Stimulated activated CD8-positive, alpha-beta memory T cell treated with anti-CD3 and anti-CD28 coated beads, Interleukin-2, amount 100 ng/mL, for 48 hours (primary cell): ENCODE measurements at places on chromosomes 11 and 22.
A peak's percentile ranks its signal among the peaks of the same experiment; 100 is the strongest.

- no peak for DNase-seq
These were observed 1.9 kb downstream of the PIWIL3 start for GRCh38 chr22:24772493-24773220.

GRCh38 chr22:19407649-19408606, 23.6 kb downstream of the HIRA start:
- no peak for DNase-seq

DNA sequence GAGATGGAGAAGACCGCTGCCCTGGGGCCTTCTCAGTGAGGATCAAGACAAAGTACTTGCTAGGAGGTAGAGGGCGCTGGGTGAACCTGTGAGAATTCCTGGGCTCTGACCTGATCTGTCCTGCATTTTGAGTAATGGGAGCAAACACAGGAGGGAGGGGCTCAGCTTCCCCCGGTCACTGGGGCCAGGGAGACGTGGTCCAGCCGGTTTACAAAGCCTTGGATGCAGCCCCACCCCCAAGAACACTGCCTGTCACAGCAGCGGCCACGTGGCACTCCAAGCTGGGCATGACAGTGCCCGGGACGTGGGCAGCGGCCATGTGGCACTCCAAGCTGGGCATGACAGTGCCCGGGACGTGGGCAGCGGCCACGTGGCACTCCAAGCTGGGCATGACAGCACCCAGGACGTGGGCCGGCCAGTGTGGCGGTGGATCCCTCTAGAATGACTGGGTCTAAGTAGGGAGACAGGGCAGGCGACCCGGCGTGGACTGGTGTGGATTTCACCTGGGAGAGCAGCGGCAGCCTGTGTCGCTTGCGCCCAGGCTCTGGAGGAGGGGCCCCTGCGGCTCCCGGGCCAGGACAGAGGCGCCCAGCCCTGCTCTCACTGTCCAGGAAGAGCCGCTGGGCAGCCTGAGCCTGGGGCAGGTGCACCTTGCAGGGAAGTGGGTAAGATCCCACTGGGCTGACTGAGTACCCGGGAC, 2.5 kb upstream of the TTLL8 start:
- DNase-seq = no peak

GRCh38 chr11:72002841-72003775, 4.4 kb downstream of the IL18BP start:
- DNase-seq = no peak

DNA sequence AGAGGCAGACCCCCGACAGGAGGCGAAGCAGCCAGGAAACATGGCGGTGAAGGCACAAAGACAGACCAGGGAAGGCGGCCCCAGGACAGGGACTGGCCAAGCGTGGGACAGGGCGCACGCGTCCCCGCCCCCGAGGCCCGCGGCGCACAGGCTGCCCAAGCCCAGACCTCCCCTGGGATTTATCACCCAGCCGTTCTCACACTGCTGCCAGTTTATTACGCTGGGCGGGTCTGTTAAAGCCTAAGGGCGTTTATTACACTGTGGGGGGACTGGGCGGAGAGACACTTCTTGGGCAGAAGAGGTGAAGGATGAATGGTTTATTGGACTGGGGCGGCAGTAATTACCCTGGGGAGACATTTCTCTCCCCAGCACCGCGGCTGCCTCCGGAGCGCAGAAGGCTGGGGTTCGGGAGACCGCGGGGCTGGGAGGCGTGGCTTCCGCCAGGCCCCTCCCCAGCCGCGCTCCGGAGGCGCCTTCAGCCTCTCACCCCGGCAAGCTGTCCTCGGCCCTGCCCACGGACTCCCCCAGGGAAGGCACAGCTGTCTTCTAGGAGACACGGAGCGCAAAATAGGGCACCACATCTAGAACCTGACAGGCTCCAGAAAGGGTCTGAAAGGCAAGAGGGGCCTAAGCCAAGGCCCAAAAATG, 47.1 kb downstream of the SLC22A12 start:
- DNase-seq = no peak

DNA sequence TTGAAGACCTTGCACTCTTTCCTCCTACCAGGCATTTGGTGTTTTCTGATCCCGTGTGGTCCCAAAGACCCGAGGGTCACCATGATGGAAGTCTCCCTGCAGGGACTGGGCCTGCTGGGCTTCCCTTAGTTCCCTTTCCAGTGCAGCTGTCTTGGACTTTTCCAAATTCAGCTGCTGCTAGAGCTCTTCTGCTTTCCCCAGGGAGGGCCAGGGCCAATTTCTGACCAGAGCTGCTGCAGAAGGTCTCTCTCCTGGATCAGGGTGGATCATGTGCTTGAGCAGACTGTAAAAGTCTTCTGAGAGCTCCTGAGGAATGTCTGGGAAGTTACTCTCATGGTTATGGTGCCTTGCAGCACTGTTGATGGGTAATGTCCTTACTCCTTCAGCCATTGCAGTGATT, 23.2 kb downstream of the LDLRAD3 start:
- no peak for DNase-seq

DNA sequence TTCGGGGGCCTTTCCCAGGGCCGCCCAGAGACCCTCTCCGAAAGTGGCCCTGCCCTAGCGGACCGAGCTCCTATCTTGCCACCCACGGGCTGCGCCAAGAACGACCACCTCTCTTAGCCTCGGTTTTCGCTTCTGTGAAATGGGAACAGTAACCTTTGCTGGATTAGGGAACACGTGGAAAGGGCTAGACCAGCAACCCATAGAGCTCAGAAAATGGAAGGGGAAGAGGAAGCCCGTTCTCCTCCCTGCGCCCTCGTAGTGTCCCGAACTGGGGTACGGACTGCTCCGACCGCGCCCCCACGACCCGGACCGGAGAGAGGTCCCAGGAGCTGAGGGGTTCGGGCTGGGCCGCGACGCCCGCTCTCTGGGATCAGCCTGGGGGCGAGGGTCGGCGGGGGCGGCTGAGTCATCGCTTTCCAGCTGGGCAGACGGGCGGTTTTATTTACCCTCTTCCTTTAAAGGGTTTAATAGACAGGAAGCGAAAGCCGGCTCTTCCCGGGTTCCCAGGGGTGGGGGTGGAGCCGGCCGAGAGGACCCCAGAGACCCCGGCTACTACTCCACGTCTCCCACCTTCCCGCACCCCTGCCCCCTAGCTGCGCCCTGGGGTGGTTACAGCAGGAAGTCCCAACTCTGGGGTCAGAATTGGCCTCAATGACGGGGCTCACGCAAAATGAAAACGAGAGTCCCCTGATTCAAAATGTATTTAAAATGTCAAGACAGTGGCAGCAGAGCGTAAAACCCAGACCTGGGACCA, 907 bp upstream of the PHLDA2 start:
- DNase-seq = peak; percentile 38

- peak; percentile 5 for DNase-seq
These were observed at the start of gene GUCD1 for GRCh38 chr22:24554313-24555164. TSS of gene GUCD1 (minus strand) at chr22:24555138. CDS start at chr22:24554991, 147 bp downstream.

GRCh38 chr11:93801366-93801765, 17.3 kb downstream of the MED17 start:
- DNase-seq = no peak

DNA sequence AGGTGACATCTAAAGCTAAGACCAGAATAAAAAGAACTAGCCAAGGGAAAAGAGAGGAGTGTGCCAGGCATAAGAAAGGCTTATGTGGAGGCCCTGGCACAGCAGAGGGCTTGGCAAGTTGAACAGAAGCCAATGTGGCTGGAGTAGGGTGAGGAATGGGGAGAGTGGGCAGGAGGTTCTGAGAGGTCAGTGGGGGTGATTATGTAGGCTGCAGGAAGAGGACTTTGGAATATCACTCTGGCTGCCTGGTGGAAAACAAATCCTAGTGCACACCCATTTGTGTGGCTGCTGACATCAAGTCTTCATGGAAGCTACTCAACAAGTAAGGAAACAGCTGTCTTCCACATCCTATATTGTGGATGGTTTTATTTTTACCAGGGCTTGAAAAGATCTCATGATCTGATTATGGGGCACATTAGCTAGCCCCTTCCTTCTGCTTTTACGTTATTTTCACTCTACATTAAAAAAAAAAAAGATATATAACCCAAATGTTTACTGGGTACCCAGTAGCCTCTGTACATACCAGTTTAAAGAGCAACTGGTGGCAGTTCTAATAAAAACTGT, 3.4 kb downstream of the MRPL16 start:
- no peak for DNase-seq

- no peak for DNase-seq
These were observed 1014.1 kb upstream of the RAG2 start for GRCh38 chr11:37612146-37612545.

DNA sequence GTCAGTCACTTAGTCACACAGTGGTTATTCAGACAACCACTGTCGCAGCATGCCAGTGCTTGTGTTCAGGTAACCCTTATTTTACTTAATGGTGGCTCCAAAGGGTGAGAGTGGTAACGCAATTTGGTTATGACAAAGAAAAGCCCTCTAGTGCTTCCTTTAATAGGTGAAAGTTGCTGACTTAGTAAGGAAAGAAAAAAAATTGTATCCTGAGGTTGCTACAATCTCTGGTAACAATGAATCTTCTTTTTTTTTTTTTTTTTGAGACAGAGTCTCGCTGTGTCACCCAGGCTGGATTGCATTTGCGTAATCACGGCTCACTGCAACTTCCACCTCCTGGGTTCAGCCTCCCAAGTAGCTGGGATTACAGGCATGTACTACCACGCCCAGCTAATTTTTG, 64.5 kb downstream of the C11orf91 start:
- DNase-seq = no peak

DNA sequence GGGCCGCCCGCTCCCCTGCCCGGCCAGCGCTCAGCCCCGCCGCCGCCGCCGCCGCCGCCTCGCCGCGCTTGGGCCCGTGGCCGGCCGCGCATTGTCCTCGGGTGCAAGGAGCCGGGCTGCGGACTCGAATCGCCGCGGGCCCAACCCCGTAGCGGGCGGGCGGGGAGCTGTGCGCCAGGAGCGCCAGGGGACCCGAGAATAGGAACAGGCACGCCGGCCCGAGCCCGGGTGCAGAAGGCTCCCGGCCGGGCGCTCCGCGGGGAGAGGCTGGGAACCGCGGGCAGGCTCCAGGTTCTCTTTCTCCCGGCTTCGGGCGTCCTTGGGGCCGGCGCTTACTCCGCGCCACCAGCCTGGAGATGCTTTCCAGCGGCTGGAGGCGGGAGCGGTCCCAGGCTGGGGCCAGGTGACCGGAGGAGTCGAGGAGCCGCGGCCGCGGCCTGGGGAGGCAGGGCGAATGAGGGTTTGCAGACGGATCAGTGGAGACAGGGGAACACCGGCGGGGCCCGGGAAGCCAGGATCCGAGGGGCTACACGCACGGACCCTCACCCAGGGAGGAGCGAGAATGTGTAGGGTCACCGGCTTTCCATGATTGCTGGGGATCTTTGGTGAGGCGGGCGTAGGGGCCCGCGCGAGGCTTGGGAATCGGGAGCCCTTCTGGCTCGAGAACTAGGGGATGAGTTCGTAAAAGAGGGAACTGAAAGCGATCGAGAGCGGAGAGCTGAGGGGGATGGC, 726 bp downstream of the PKNOX2 start:
- DNase-seq = no peak

GRCh38 chr11:30012346-30012745, 4.5 kb downstream of the KCNA4 start:
- no peak for DNase-seq

DNA sequence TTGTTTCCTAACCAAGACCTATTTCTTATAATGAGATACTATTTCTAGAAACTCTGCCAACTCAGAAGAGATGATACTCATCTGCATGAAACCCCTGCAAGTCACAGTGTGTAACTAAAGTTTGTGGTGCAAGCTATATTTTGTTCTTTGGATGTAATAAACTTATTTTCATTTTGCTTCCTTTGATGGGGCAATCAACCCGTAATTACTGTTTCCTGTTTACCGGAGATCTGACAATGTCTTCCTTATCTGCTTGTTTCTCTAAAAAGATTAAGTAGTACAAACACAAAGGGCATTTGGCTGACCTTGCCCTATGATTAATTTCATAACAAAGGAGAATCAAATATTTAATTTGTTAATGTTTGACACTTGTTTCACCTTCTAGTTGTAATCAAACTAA, 846.6 kb upstream of the ANO3 start:
- no peak for DNase-seq

- no peak for DNase-seq
These were observed 54.3 kb downstream of the BTG4 start for GRCh38 chr11:111457731-111458368.

DNA sequence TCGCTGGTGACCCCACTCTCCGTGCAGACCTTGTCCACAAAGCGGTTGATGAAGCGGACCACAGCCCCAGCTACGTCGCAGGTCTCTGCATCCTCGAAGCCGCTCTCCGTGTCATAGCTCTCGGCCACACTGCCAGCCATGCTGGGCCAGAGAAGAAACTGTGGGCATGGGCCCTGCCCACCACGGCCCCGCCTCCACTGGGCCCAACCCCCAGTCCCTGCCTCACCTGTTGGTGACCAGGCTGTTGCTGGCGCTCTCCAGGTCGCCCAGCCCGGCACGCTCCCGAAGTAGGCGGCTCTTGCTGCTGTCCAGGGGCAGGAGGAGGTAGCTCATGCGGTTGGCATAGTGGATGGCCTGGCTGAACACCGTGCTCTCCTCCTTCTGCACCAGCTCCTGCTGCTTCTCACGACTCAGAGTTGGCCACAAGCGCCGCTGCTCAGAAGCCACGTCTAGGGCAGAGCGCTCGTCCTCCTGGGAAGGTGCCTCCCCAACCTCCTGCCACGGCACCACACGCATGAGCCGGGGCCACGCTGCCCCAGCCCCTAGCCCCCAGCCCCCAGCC, 12.8 kb downstream of the SBF1 start:
- no peak for DNase-seq

DNA sequence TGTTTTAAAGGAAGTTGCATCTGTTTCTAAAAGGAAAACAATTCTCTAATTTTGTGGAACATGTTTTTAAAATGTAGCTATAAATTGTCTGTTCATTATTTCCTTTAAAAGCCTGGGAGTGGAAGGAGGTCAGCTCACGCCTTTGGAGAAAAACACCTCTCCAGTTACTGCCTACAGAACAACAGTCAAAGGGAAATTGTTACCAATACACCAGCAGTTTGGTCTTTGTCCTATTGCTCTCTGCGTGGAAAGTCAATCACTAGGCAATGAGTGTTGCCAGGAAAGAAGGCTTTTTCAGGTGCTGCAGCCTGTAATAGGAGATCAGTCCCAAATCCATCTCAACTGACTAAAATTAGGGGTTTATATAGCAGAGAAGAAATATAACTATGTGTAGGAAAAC, 22.2 kb downstream of the SVIP start:
- no peak for DNase-seq

DNA sequence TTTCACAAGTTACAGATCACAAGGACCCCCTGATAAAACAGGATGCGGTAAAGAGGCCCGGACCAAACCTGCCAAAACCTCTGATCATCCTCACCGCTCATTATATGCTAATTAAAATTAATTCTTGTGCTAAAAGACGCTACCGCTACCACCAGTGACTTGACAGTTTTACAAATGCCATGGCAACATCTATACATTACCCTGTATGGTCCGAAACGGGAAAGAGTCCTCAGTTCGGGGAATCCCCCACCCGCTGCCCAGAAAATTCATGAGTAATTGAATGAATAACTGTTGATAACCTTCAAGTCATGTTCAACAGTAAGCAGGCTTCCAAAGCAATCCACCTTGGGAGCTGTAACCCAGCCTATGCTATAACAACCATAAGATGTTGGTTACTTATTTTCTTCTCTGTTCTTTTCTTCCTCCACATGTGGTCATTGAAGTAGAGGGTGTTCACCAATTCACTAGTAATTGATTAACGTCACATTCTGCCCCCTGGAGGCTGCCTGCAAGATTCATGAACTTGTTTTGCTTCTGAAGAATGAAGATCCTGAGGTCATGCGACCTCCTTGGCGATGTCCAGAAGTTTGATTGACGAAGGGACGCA, 20.6 kb downstream of the APOBEC3H start:
- peak; percentile 63 for DNase-seq

GRCh38 chr22:48205790-48206189, 1443.3 kb downstream of the TBC1D22A start:
- DNase-seq = no peak

- DNase-seq = no peak
These were observed 67.5 kb downstream of the GAB2 start for GRCh38 chr11:78350091-78350645.

GRCh38 chr11:122584670-122585069, 70.9 kb upstream of the UBASH3B start:
- no peak for DNase-seq
